Pancreas (tissue), 10 donors: ENCODE measurements at places on chromosomes 2 and 18. TPM values are rescaled to one million over a fixed set of nuclear protein-coding genes. Genes with fewer than 3 reads are reported as not detected.

The TPO gene
- total RNA-seq = 0.19 TPM

- no peak for DNase-seq
Measured at GRCh38 chr2:176650104-176650837, 381.0 kb downstream of the MTX2 start.

- DNase-seq = peak; percentile 10
Measured at GRCh38 chr2:239184968-239185903, 215.6 kb downstream of the HDAC4 start.

GRCh38 chr2:196696423-196697079 lies 57.0 kb downstream of the CCDC150 start:
- no peak for DNase-seq

The RAB6D gene
- total RNA-seq = not detected

DNA sequence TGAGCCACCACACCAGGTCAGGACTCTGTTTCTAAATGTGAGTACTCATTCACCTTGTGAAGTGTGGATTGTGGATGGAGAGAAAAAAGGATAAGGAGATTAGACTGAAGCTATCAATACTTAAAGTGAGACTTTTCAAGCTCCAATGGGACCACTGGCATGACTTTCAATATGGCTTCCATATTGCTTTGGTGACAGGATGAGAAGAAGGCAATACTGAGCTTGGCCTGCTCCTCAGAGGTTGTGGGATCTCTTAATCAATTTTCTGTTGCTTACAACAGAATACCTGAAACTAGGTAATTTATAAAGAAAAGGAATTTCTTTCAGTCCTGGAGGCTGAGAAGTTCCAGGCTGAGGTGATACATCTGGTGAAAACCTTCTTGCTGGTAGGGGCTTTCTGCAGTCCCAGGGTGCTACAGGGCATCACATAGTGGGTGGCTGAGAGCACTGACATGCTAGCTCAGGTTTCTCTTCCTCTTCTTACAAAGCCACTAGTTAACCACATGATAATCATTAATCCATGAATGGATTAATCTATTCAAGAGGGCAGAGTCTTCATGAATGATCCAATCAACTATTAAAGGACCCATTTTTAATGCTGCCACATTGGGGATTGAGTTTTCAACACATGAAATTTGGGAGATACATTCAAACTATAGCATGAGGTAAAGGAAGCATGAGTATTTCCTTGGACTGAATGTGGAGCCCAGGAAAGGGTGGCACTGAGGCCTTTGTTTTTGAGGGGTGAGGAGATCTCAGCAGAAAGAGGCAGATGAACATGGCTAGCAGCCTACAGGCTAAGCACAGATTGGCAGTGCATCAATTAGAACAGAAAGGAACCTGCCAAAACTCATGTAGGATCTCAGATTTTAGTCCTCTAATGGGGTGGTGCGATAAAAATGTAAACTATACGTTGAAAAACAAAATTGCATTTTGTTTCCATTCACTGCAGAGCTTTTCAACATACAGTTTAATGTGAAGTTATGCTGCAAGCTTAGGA lies 274.5 kb downstream of the PIK3C3 start:
- DNase-seq = no peak

- DNase-seq = no peak
Measured at GRCh38 chr2:60473546-60473945, 79.9 kb downstream of the BCL11A start.

DNA sequence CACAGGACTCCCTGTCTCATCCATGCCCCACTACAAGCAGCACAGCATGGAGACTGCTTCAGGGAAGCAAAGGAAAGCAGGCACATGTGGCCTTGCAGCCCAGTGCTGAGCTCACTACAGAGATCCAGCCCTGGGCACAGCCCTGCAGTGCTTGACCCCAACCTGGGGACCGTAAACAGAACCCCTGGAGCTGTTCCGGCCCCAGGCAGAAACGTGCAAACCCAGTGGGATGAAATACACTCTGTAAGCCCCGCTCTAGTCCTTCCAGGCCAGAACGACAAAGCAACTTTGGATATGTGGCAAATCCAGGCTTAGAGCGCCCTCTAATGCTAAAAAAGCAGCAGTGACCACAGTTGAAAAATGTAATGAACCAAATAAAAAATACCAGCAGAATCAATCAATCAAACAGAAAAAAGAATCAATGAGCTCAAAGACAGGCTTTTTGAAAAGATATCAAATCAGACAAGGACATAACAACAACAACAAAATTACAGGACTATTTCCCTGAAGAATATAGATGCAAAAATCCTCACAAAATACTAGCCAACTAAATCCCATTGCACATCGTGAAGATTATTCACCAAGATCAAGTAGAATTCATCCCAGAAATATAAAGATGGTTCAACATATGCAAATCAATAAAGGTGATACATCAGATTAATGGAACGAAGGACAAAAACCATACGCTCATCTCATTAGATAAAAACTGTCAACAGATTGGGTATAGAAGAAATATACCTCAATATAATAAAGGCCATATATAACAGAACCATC lies 45.6 kb downstream of the ZNF519 start:
- DNase-seq = no peak

- no peak for DNase-seq
Measured at GRCh38 chr2:224377751-224378700, 23.9 kb downstream of the FAM124B start.

GRCh38 chr2:159010340-159010739 lies 41.9 kb downstream of the TANC1 start:
- no peak for DNase-seq

DNA sequence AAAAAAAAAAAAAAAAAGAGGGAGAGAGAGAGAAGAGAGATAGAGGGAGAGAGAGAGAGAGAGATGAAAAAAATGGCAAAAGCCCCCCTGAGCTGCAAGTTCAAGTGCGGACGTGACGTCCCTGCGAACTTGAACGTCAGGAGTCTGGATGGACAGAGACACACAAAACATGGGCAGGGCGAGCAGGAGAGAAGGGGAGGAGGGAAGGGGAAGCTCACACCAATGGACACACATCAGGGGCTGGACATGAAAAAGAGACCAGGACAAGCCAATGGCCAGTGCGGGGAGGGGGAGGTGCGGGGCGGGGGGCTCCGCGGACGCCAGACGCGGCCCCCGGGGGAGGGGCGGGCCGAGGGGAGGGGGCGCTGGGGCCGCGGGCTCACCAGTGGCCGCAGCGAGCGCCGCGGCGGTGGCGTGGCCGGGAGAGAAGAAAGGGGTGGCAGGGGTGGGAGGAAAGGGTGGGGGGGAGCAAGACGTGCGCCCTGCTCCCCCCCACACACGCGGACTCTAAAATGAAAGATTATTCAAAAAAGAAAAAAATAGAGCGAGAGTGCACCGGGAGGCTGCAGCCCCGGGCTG lies at the start of gene BCL11A:
Gene BCL11A, minus strand, starts transcription at position 160 of the 579 bp plus-strand sequence. CDS start 384 bp downstream, outside the sequence.
- DNase-seq = peak; percentile 66

DNA sequence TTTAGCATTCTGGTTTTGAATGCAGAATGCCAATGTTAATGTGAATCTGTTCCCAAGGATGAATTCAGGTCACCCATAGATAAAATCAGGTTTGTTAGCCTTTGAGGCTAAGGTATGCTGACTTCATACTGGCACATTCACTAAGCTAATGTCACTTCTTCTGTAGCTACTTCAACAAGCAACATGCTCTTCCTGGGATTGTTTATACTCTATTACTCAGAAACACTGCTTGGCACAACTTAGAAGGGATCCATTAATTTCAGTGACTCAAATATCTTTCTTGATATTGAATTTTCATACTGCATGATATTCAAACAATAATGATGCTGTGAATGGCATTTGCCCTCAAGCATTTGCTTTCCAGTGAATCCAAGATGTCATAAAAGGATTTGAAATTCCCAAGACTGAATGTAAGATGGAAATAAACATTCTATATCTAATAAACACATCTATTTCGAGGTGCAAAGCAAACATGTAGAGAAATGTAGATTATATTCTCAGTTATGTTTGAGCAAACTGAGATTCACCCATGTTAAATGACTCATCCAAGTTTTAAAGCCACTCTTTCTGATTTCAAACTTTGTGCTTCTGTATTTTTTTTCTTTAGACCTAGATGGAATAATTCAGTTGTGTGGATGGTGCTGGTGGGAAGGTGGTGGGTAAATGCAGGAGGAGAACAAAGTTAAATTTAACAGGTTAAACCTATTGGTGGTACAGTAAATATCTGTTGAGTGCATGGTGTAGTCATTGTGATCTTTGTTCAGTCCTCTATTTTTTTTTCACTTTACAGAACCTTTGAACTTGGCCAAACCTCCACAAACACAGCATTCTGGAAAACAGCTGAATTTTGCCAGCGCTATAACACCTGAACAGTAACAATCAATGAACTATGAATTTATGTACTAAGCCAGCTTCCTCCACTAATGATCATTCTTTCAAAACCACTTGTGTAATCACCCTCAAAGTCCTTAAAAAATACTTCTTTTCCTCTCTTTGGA lies 162.1 kb upstream of the XIRP2 start:
- DNase-seq = no peak

DNA sequence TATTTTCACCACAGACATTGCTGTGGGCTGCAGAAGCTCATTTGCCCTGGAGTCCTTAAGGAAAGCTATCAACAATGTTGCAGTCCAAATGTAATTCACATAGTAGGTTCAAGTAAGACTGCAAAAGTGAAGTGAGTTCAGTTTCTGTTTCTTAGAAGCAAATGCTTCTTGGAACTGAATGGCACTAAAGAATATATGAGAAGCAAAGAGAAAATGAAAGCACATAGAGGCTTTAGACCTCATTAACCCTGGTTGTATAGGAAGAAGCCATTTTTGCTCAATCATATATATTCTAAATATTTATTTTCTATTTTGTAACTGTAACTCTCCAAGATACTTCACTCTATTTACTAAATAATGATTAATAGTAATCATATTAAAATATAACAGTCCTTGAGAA lies 292.0 kb downstream of the ZNF804A start:
- DNase-seq = no peak

DNA sequence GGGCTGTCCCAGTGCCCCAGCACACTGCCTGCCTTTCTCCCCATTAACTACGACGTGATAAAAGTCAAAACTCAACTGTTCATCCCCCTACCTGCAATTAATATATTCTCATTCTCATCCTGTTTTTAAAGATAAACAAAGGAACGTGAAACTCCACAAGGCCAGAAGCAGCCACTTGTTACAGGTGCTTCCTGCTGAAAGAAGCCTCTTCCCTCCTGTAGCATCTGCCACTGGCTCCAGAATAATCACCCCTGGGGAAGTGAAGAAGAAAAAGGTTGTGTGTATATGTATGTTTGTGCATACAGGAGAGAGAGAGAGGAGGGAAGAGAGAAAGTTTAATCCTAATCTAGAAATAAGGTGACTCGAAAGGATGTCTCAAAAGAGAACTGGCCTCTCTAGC lies 27.1 kb downstream of the KIAA2012 start:
- DNase-seq = no peak

DNA sequence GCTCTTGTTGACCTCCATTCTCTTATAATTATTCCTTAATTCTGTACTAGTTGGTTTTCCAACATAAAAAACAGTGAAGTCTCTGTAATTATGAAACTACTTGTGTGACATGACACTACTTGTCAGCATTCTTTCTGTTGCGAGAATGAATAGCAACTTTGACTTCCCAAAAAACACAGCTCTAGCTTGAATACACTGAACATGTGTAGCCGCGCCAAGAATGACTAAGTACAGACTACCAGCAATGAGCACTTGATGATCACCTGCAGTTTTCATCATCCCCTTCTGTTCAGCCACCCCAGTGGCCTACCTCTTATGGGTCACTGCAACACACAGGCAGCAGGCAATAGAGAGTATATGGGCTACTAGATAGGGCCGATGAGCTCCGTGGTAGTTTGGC lies 229.3 kb downstream of the TGIF1 start:
- no peak for DNase-seq

DNA sequence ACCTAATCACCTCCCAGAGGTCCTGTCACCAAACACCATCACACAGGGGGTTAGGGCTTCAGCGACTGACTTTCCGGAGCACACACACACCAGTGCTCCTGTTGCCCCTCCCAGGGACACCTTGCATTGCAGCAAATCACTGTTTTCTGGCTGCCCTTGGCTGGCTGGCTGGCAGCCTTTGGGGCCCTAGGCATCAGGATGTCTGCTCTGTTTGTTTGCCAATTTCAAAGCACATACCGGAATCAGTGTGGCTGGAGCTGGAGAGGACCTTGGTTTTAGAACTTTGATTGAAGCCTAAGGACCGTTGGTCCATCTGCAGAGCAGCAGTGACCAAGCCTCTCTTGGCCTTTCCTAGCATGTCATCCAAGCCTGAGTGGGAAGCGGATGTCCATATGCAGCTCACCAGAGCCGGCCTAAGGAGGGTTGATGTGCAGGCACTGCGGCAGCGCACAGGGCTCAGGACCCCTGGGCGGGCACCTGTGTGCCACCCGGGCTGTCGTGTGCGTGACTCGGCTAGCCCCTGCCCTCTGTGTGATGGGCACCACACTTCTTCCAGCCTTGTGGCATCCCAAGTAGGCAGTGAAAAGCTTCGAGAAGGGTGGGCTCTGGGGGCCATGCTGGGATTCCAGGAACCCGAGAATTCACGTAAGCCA lies 62.1 kb downstream of the GBX2 start:
- DNase-seq = no peak

The PGAP1 gene
- 9.9 TPM for total RNA-seq

DNA sequence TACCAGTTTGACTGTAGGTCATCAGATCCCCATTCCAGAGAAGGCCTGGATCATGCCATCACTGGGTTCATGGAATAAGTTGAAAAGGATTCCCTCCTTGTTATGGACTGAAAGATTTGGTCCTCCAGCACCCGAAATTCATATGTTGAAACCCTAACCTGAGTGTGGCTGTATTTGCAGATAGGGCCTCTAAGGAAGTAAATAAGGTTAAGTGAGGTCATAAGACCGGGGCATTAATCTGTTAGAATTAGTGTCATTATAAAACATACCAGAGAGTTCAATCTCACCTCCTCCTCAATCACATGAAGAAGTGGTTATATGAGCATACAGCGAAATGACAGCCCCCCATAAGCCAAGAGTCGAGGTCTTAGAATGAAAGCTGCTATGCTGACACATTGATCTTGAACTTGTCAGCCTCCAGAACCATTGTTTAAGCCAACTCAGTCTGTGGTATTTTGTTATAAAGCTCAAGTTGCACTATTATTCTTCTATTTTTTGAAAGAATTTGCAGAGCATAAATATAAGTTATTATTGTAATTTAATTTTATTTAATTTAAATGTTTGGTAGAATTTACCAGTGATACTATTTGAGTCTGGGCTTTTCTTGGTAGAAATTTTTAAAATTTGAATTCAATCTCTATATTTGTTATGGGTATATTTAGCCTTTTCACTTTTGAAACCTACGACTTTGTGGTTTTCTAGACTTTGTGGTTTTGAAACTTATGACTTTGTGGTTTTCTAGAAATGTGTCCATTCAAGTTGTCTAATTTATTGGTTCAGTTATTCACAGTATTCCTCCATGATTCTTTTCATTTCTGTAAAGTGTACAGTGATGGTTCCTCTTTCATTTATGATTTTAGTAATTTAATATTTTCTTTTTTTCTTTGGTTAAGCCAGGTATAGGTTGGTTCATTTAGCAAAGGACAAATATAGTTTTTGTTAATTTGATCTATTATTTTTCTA lies 1206.7 kb upstream of the CDH2 start:
- no peak for DNase-seq
